NCI-H82 (cell line): ENCODE measurements at places on chromosomes 6 and 20.

- DNase-seq: peak; percentile 56
These were observed 15.7 kb downstream of the NRSN2 start for GRCh38 chr20:362271-363254.

DNA sequence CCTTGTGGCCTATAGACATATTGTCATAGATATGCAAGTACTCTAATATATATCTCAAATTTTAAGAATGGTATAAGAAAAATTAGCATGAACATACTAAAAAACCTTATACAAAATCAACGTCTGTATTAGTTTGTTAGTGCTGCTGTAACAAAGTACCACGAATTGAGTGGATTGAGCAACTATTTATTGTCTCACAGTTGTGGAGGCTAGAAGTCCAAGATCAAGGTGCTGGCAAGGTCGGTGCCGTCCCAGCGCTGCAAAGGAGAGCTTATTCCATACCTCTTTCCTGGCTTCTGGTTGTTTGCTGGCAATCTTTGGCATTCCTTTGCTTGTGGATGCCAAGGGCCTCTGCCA lies 317.6 kb upstream of the FERMT1 start:
- DNase-seq: no peak

DNA sequence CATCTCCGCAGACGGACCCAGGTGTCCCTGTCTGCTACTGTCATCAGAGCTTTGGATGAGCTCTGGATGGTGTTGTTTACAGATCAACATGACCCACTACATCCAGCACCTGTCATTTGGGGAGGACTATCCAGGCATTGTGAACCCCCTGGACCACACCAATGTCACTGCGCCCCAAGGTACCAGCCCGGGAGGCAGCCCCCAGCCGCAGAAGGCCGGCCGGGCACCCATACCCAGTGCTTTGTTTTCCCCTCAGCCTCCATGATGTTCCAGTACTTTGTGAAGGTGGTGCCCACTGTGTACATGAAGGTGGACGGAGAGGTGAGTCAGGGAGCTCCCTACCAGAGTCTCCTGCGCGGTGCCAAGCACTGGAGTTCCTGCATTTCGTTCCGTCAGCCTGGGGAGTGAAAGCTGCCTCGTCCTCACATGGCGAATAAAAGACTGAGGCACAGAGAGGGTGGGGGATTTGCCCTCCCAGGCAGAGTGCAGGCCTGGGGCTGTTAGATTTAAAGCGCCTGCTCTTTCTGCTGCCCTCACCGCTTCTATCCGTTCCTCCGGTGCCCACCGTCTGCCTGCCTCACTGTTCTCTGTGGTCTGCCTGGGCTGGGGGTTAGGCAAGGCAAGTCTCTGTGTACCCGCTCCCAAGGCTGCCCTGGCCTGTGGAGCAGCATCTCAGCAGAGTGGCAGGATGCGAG lies 14.2 kb downstream of the ERGIC3 start:
- no peak for DNase-seq

- no peak for DNase-seq
These were observed 1.2 kb upstream of the ZSCAN31 start for GRCh38 chr6:28337121-28337520.

DNA sequence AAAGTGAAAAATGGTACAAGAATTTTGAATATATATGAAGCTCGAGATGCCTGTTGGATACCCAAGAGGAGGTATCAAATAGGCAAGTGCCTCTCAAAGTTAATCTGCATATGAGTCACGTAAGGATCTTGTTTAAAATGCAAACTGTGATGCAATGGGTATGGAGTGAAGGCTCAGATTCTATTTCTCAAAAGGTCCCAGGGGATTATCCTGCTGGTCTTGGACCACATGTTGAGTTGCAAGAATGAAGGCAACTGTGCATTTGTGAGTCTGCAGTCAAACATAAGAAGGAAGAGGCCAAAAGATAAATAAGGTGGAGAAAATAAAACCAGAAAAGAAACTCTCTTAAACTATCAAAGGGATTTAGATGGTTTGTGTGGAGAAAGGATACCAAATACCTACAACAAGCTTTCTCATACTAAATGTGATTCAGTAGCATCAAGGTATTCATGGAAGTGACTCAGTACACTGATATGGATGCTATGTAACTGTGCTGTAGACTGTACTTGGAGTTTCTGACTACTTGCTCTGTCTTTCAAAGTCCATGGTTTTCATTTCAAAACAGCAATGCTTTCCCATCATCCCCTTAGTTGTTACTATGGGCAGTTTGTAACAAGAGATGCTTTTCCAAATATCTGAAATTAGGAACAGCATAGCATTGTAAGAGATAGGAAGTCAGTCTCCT lies 106.3 kb downstream of the GFRAL start:
- DNase-seq: peak; percentile 11

GRCh38 chr20:56605261-56605996 lies 23.7 kb upstream of the TFAP2C start:
- peak; percentile 19 for DNase-seq

DNA sequence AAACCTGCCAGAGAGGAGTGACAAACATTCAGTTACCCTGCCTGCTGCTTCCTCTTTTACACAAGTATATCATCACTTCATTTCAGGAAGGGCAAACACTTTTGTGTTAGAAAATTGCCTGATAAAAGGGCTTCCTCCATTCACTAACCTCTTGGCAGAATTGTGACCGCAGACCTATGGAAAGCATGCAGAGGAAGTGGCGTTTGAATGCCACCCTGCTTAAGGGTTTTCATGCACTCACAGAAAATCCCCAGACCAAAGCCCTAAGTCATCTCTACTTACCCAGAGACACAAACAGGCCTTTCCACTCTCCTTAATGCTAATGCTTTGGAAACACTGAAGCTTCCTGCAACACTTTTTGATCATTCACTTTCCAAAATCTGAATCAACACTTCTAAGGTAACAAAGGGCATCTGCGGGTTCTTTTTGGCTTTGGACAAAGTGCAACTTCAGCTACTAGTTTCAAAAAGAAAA lies 22.1 kb upstream of the RALGAPA2 start:
- DNase-seq: peak; percentile 70

- no peak for DNase-seq
These were observed 81.7 kb upstream of the MTHFD1L start for GRCh38 chr6:150783813-150784212.

- DNase-seq: peak; percentile 21
These were observed 32.2 kb downstream of the ILRUN start for GRCh38 chr6:34664256-34664971.

- peak; percentile 94 for DNase-seq
These were observed 42.8 kb downstream of the RREB1 start for GRCh38 chr6:7150381-7151064.

DNA sequence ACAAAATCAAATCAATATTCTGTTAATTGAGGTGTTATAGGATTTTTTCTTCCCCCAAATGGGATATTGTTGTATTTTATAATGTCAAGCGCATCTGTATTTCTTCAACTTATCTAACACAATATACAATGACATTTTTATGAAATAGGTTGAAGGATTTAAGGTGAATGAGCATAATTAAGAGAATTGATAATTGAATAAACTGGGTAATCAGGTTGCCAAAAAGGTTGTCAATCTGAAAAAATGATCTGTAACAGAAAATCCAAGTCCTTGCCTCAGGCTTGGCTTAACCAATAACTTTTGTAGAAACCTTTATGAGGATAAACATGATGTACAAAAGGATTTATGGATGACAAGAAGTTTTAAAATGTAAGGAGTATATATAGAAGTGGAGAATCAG lies 1101.7 kb upstream of the EYS start:
- no peak for DNase-seq

- no peak for DNase-seq
These were observed 7.3 kb upstream of the DOK5 start for GRCh38 chr20:54468082-54468481.

GRCh38 chr20:21089391-21089790 lies 16.8 kb downstream of the LINC00237 start:
- no peak for DNase-seq

GRCh38 chr6:5367510-5367909 lies 106.2 kb downstream of the FARS2 start:
- no peak for DNase-seq

DNA sequence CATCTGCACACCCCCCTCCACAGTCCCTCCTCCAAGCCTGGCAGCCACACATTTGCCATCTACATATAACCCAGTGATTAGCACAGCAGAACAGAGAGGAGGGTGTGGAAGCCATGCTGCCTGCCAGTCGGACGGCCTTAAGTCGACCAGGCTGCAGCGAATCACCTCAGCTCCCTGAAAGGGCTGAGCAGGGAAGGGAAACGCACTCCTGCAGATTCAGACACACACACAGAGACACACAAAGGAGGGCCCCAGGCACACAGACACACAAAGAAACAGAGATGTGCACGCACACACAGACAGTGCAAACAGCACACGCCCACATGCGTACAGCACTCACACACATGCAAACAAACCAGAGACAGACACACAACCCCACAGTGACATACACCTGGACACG lies 11.2 kb upstream of the SIRPA start:
- DNase-seq: no peak

GRCh38 chr20:61311656-61312387 lies 59.8 kb downstream of the CDH4 start:
- DNase-seq: no peak

GRCh38 chr20:37987602-37988290 lies 45.5 kb downstream of the TTI1 start:
- DNase-seq: peak; percentile 65

- no peak for DNase-seq
These were observed 57.6 kb downstream of the CPNE5 start for GRCh38 chr6:36781669-36782068.

GRCh38 chr20:24138196-24138857 lies 149.7 kb upstream of the GGTLC1 start:
- no peak for DNase-seq

DNA sequence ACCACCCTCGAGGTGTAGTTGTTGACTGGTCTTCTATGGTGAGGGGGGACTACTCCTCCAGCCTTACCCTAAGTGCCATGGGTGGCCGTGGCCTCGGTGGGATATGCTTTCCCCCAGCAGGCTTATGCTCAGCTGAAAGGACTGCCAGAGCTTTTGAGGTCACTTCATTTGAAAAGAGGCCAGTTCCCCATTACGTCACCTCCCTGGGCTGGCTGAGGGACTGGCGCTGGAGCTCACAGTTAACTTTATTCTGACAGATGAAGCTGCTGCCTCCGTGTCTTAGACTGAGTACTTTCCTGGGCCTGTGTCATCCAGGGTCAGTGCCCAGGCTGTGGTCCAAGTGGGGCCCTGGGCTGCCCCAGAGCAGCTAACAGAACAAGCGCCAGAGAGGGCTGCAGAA lies 42.8 kb upstream of the PCMTD2 start:
- no peak for DNase-seq

GRCh38 chr6:42419490-42420280 lies 32.0 kb downstream of the TRERF1 start:
- DNase-seq: no peak

DNA sequence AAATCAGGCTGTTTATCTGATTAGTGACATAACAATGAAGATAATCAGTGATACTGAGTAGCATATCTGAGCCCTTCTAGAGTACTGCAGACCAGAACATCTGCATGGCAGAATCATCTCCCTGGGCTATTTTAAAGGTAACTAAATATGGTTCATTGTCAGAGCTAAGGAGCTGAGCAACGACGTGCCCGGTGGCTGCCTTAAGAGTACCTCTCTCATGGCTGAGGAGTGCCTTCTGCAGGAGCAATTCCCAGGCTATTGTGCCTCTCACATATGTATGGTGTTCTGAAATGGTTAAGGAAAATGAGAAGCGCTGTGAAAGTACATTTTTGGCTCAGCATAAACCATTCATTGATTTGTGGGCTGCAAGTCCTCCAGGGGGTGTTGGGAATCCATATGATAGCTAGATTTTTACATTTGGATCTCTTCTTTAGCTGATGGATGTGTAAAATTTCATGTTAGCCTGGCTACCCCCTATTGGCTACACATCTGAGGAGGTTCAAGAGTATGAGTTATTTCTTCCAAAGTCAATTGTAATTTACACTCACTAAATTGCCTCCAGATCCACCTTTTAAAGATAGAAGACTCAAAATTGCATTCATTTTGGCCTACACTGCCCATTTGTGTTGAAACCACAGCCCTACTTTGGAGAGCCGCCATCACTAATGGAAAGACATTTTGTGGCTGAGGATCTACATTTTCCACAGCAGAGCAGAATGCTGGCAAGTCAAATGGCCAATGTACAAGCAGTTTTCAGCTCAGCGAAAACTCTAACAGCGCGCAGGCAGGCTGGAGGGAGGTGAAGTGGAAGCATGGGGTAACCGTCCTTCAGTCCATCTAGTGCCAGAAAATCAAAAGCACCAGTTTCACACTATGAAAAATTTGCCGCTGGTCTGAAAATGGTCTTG lies 198.0 kb downstream of the SIM1 start:
- DNase-seq: peak; percentile 20

- DNase-seq: no peak
These were observed 916 bp downstream of the SOX18 start for GRCh38 chr20:64048402-64049044.

DNA sequence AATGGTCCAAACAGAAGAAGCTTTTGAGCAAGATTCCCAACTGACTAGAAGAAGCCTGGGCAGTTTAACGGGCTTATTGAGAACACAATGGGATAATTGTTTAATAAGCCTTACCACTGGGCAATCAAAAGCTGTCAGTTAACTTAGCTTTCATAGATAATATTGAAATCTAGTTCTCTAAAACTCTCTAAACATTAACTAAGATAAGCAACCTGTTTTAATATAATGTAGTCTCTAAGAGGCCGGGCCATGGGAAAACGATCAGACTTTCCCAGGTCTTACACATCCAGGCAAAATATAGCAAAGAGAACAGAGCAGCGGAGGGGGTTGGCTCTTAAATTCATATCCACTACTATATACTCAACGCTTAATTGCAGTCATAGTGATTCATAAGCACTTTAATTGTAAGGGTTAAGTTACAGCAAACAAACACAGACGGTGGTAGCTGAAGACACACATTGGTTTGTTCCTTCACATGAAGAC lies 128.0 kb upstream of the FAM83B start:
- DNase-seq: peak; percentile 87

- no peak for DNase-seq
These were observed 297.2 kb upstream of the JARID2 start for GRCh38 chr6:14948586-14949245.

GRCh38 chr20:18587665-18588573 lies at the start of gene DTD1:
TSS of gene DTD1 (plus strand) at chr20:18588054. CDS start at chr20:18588073, 19 bp downstream.
- DNase-seq: peak; percentile 96

- peak; percentile 24 for DNase-seq
These were observed 17.8 kb downstream of the AFG1L start for GRCh38 chr6:108312605-108313004.
